Panc1 (cell line): ENCODE measurements at places on chromosomes 7 and 10.

GRCh38 chr7:69840248-69840647 lies 242.0 kb downstream of the AUTS2 start:
- DNase-seq = no peak

DNA sequence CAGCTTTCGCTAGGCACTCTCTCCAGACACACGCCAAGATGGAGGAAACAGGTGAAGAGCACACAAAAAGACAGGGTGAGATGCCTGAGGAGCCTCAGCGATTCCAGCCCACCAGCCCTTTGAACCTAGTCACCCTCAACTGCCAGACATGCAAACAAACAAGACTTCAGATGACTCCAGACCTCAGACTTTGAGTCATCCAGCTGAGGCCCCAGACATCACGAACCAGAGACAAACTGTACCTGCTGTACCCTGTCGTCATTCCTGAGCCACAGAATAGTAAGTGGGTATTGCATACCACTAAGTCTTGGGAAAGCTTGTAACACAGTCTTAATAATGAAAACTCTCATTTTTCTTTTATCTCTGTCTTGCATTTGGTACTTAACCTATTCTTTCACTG lies 126.6 kb upstream of the LSM8 start:
- DNase-seq = no peak

DNA sequence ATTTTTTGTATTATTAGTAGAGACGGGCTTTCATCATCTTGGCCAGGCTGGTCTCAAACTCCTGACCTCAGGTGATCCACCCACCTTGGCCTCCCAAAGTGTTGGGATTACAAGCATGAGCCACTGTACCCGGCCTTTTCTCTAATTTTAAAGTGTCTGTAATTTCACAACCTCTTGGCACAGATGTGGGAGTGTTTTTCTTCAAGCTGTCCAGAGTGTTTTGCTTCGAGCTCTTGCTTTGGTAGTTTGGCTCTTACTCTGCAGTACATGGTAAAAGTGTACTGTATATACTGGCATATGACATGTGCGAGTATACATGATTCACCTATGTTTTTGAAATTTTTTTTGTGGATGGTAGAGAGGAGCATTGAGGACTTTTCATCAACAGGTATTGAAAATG lies 9.8 kb downstream of the SRGN start:
- DNase-seq = no peak

DNA sequence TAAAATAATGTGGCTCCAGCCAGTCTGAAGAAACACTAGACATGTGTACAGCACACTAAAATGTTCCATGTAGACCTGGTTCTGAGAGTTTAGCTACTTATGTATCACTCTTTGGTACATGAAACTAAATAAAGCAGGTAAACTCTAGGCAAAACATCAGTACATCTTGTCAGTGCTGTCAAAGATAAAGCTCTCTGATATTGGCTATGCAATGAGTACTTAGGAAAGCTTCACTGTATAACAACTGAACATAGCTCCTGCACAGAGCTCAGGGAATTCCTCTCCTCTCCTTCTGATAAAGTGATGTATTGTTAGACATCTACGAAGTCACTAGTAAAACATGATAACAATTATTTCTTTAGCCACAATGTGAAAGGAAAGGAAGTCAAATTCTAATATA lies 3.5 kb downstream of the LRRN3 start:
- DNase-seq = no peak

DNA sequence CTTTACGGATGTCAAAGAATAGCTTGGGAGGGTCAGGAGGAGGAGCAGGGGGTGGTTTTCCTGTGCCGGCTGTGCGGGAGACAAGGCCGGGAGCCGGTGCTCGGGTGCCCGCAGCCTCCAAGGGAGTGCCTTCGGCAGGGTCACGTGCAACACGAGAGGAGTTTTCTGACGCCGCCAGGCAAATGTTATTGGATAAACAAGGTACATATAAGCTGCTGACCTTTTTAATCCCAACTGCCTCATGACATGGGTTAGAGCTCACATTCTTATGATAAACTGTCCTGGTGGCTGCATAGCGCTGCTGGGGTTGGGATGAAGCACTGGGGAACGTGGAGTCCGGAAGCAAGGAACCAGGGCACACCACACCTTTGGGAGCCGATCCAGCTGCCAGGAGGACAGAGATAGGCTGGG lies 124.8 kb upstream of the PDLIM1 start:
- no peak for DNase-seq

DNA sequence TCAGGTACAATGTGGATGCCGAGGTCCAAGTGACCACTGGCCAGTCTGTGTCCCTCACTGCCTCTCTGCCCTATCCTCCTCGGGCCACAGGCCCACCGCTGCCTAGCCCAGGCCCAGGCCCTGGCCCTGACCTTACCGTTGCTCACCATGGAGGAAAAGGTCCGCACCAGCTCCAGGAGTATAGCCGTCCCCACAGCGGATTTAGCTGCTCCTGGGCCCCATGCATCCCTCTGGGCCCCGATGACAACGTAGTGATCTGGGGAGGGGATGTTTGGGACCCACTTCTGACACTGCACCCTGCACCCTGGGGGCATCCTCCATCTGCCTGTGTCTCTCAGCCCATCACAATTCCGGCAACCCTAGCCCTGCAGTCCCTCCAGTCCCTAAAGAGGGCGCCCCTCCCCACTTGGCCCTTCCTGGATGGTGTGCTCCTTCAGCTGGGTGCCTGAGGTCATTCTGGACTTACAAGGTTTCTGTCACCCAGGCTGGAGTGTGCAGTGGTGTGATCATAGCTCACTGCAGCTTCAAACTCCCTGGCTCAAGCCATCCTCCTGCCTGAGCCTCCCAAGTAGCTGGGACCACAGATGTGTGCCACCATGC lies 12.1 kb downstream of the TFR2 start:
- no peak for DNase-seq

DNA sequence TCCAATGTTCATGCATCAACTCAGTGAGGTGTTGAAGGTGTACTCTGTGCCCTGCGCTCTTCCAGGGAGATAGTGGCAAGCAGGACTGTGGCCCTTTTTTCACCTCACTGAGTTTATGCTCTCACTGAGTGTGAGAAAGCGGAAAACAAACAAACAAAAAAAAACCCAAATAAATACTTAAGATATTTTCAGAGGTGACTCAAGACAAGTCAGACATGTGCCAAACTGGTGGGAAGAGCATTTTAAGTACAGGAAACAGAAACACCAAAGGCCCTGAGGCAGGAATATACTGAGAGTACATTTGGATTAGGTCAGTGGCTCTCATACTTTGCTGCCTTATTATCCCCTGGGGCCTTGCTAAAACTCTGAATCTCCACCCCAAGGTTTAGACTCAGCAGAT lies 111.9 kb upstream of the IGFBP3 start:
- no peak for DNase-seq

- no peak for DNase-seq
Measured at GRCh38 chr7:137965942-137966640, 35.8 kb downstream of the CREB3L2 start.

DNA sequence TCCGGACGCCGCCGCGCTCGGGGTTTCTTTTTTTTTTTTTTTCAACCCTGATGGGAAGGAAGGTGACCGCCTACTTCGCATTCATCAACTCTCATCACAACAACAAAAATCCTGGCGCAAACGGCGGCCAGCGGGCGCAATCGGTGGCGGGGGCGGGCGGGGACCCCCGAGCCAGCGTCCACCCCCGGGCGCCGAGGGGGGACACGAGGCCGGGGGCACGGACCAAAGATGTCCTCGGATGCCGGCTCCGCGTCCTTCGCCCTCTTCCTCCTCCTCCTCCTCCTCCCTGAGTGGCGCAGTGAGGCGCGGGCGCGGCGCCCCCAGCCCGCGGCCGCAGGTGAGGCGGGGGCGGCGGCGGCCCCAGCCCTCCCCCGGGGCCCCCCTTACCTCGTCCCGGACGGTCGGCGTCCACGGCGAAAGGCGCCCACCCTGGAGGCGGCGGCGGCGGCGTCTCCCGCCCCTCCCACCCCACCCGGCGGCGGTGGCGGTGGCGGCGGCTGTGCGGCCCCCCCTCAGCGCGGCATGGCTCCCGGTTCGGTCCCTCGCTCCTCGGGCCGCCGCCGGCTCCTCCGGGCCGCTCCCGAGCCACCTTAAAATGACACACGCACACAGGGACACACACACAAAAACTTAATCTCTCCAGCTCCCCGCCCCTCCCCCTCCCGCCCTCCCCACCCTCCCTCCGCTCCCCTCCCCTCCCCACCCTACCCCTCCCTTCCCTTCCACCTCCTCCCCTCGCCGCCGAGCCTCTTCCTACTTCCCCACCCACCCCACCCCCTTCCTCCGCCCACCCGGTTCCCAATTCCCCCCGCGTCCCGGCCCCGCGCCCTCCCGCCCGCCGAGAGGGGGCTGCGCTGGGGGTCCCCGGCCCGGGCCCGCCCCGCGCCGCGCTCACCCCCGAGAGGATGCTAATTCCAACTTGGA lies at the start of gene CTBP2:
TSS of gene CTBP2 (minus strand) at position 632 of the 924 bp plus-strand sequence.
- DNase-seq = no peak

GRCh38 chr7:54546081-54546985 lies 4.2 kb downstream of the VSTM2A start:
- no peak for DNase-seq

GRCh38 chr10:75877877-75878276 lies 446.5 kb downstream of the LRMDA start:
- no peak for DNase-seq

- DNase-seq = no peak
Measured at GRCh38 chr10:132382231-132382922, 14.6 kb upstream of the PWWP2B start.

- DNase-seq = no peak
Measured at GRCh38 chr7:131591687-131592319, 35.4 kb upstream of the PODXL start.

GRCh38 chr10:43160046-43160920 lies 22.0 kb downstream of the CSGALNACT2 start:
- no peak for DNase-seq

GRCh38 chr10:33388785-33389184 lies 54.3 kb upstream of the NRP1 start:
- DNase-seq = no peak

GRCh38 chr7:122183106-122183505 lies 39.1 kb upstream of the AASS start:
- DNase-seq = no peak

GRCh38 chr10:17873946-17874345 lies 64.8 kb downstream of the MRC1 start:
- no peak for DNase-seq

DNA sequence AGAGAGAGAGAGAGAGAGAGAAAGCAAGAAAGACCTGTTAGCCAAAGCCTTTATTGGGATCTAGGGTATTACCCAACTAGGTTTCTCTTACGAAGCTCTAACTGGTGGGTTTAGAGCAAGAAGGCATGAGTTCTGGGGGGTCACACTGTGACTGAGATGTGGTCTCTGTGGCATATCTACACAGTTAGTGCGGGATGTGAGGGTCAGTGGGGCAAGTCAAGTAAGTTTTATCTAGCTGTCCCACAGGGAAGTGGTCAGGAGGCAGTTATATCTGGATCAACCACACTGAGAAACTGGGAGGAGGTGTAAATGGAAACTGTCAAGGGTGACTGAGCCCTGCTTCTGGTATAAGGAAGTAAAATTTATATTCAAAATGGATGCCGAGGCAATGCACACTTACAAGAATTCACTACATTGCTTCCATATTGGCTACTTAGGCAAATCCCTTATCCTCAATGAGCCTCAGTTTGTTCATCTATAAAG lies 331.6 kb upstream of the HPS1 start:
- no peak for DNase-seq

GRCh38 chr7:91067242-91067641 lies 197.0 kb upstream of the FZD1 start:
- no peak for DNase-seq

GRCh38 chr7:10439027-10439426 lies 534.6 kb upstream of the PHF14 start:
- DNase-seq = no peak

GRCh38 chr10:79093658-79094411 lies 25.1 kb downstream of the ZMIZ1 start:
- DNase-seq = no peak

DNA sequence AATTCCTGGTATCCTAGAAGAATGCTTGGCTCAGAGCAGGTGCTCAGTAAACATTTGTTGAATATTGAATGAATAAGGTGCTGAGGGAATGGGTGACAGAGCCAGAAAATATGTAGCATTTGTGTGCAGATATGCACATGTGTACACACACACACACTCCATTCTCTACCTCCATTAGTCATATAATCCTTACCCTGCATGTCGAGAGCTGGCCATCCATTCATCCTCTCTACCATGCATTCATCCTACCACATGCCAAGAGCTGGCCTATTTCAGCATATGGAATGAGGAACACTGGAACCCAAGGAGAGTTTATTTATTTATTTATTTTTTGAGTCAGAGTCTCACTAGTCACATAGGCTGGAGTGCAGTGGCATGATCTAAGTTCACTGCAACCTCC lies 284.8 kb downstream of the PLXNA4 start:
- no peak for DNase-seq

GRCh38 chr10:18658271-18659124 lies 733 bp upstream of the ARL5B start:
- no peak for DNase-seq

DNA sequence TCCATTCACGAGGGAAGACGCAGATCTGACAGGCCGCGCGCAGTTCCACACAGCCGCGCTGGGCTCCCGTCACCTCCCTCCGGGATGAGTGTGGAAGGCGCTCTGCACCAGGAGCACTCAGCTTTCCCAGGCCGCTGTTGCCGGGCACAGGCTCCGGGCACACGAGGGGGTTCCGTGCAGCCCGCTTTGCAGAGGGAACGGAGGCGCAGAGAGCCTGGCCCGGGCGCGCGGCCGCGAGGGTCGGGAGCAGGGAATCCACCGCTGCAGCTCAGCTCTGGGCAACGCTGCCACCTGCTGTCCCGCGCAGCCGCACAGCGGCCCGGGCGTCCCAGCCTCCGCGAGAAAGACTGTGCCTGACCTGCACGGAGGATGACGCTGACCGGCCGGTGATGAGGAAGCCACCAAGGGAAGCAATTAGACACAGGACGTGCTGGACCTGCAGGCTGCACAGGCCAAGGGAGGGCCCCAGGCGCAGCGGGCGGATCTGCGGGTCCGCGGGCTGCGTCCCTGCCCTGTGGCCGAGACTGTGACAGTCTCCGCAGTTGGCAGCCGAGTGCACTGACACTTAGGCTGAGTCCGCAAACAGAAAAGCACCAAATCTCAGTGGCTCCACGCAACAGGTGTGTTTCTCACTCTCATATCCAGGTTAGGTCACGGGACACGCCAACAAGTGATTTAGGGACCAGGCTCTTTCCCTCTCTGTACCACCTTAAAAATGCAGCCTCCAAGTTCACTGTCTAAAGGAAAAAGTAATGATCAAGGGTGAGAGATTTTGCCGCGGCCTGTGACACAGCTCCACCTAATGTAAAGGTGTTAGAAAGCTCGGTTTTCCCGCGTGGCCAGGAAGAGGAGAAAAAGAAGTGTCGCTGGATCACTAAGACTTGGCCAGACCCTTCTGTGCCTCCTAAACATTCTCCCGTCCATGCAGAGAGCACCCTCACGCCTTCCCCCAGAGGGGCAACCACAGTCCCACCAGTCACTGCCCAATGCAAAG lies 94.5 kb downstream of the SEC61G start:
- no peak for DNase-seq

GRCh38 chr7:83769407-83769806 lies 120.5 kb upstream of the SEMA3E start:
- no peak for DNase-seq

GRCh38 chr10:43120929-43121314 lies 17.3 kb upstream of the CSGALNACT2 start:
- DNase-seq = no peak
